Chondrocyte (in vitro differentiated cells): ENCODE measurements at places on chromosomes 3 and 15. TPM values are rescaled to one million over a fixed set of nuclear protein-coding genes. Genes with fewer than 3 reads are reported as not detected.

Gene ARGFX
- not detected in 3 replicates for total RNA-seq

DNA sequence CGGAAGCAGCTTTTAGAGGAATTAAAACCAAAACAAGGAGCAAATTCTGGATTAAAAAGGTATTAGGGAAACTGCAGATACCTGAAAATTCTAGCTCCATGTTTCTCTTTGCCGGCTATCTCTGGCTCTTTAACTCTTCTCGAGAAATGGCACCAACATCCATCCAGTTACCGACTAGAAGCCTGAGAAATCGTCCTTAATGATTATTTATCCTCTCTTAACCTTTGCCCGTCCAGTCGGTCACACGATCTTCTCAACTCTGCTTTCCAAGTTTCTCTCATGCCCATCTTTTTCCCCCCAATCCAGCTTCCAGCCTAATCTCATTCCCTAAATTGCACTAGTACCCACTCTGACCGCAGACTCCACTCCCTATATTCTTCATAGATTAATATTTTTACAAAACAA, 596 bp upstream of the SGO1 start:
- no peak for DNase-seq

DNA sequence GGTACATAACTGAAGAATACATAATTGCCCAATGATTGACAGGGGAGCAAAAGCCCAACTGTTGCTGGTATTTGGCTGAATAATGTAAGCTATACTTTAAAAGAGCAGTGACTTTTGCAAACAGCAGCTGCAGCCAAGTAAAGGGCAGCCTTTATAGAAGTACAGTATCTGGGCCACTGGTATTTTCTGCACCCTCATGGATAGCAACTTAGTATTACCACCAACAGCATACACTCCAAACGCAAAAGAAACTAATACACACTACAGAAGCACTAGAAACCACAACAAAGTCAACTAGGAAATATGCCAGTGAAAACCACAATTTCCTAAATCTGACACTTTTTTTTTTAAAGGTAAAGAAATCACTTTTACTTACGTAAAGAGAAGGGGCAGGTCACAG, 206.1 kb downstream of the TIGIT start:
- DNase-seq, result no peak

DNA sequence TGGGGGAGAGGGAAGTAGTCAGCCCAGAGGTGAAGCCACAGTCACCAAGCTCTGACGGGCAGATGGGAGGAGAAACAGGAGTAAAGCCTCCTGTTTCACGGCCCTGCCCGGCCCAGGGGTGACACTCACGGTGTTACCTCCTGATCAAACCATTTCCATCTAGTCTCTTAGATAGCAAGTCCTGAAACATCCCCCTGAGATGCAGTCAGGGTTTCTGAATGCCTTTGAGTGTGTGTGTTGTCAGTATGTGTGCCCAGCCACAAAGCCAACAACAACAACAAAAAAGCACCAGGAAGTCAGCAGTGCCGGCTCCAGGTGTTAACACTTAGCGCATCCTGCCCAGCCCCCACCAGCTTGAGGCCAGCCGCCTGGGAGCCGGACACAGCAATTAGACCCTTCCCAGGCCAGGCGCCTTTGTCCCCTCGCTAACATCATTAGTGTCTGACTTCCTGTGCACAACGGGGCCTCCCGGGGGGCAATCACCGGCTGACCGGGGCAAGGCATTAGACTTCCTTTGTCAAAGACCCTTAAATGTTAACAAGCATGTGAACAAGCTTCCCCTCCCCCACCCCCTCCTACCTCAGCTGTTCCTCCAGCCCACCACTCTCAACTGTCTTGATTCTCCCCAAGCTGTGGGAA, 34.5 kb downstream of the IL17RD start:
- no peak for DNase-seq

DNA sequence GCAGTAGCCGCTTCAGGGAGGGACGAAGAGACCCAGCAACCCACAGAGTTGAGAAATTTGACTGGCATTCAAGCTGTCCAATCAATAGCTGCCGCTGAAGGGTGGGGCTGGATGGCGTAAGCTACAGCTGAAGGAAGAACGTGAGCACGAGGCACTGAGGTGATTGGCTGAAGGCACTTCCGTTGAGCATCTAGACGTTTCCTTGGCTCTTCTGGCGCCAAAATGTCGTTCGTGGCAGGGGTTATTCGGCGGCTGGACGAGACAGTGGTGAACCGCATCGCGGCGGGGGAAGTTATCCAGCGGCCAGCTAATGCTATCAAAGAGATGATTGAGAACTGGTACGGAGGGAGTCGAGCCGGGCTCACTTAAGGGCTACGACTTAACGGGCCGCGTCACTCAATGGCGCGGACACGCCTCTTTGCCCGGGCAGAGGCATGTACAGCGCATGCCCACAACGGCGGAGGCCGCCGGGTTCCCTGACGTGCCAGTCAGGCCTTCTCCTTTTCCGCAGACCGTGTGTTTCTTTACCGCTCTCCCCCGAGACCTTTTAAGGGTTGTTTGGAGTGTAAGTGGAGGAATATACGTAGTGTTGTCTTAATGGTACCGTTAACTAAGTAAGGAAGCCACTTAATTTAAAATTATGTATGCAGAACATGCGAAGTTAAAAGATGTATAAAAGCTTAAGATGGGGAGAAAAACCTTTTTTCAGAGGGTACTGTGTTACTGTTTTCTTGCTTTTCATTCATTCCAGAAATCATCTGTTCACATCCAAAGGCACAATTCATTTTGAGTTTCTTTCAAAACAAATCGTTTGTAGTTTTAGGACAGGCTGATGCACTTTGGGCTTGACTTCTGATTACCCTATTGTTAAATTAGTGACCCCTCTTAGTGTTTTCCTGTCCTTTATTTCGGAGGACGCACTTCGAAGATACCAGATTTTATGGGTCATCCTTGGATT, at the start of gene MLH1:
TSS of gene MLH1 (plus strand) at position 193 of the 958 bp plus-strand sequence. CDS start at position 223, 30 bp downstream.
- peak; percentile 95 for DNase-seq

GRCh38 chr3:35393901-35394799, 245.2 kb upstream of the ARPP21 start:
- DNase-seq, result no peak
